ENCODE measurements at places on chromosomes 7 and 10.
A peak's percentile ranks its signal among the peaks of the same experiment; 100 is the strongest.

GRCh38 chr10:107169516-107169915 lies 5.0 kb upstream of the SORCS1 start:
- no peak for DNase-seq

DNA sequence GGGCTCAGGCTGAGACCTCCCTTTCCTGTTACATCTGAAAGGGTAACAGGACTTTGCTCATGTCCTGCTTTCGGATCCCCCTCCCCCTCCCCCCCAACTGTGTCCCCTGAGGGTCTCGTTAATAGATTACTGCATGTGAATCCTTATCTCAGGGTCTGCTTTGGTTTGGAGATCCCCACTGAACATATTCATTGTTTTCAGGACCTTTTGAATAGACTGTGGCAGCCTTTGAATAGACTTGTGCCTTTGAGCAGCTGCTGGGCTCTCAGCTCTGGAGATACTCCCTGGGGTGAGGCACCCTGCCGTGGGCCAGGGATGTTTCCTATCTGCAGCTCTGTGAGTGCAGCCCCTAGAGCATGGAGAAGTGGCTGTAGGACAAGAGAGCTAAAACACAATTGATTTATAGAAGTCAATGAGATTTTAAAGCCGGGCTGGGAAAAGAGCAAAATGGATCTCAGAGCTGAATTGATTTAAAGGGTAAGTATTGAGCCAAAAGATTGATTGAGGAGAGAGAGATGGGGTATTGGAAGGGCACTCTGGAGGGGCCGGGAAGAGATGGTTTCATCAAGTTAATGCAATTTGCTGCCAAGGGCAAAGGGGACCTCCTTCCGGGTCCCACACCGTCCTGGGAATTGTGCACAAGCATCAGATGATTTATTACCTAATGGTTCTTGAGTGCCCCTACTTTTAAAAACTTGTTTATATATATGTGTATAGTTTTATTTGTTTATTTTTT lies 9.9 kb downstream of the ARHGAP22 start:
- no peak for DNase-seq

GRCh38 chr10:98047009-98047741 lies 16.8 kb upstream of the CRTAC1 start:
- DNase-seq: no peak

DNA sequence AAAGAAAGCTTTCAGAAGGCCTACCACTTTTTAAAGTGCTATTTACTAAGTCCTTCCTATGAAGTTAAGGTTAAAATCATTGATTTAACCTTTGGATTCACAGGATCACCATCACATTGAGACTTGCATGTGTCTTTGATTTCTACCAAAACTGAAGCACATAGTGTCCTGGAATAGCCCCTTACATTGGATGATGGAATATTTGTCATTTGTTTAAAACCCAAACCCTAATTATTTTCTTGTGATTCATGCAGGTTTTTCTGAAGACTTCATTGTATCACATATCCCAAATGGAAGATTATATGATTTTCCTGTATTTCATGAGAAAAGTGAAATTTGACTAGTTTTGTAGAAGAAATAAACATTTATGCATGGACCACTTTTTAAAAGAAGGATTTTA lies 3.3 kb downstream of the SEMA3A start:
- no peak for DNase-seq

GRCh38 chr10:131804551-131805295 lies 96.1 kb upstream of the PPP2R2D start:
- DNase-seq: no peak

DNA sequence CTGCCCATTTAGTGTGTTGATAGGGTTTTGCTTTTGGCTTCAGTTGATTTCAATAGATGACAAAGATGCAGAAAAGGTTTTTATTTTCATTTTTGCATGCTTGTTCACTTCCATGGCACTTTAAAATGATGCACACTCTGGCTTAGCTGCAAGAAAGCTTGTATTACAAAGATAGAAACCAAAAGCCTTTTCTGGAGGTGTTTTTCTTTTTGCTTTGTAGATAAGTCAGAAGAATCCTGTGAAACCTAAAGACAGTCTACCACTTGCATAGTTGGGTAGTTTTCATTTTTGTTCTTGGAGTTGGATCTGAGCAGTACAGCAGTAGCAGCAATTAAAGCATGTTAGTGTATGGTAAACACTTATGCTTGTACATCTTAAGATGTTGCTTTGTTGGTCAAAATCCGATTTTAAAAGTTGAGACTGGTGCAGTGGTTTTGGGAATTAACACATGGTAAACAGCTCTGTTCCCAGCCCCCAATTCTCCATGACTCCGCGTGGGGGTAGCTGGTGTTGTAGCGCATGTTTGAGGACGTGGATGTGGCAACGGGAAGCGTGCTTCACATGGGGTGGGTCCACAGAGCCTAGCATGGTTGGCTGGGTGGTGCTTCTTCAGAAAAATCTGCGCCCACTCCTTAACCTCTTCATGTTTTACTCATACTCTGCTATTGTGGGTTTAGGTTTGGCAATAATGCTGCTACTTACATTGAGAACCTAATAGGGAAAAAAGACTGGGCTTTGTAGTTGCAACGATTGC lies 19.8 kb downstream of the CCNY start:
- no peak for DNase-seq

DNA sequence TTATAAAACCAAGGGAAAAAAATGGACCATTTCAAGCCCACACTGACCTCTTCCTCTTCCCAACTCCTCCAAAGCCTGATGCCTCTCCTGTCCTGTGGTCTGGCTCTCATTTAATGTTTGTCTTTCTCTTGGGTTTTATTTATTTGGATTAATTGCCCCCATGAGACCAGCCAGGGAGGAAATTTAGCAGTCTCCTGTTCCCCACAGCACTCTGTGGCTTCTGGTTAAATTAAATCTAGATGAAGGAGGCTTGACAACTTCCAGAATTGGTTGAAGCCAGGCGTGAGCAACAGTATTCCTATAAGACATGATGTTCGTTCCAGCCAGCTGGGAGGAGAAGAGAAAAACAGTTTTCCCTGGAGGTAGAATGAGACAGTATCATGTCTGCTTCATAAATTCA lies 15.1 kb upstream of the PRLHR start:
- DNase-seq: no peak

- no peak for DNase-seq
Observed at GRCh38 chr10:74118804-74119203, 31.8 kb downstream of the AP3M1 start.

DNA sequence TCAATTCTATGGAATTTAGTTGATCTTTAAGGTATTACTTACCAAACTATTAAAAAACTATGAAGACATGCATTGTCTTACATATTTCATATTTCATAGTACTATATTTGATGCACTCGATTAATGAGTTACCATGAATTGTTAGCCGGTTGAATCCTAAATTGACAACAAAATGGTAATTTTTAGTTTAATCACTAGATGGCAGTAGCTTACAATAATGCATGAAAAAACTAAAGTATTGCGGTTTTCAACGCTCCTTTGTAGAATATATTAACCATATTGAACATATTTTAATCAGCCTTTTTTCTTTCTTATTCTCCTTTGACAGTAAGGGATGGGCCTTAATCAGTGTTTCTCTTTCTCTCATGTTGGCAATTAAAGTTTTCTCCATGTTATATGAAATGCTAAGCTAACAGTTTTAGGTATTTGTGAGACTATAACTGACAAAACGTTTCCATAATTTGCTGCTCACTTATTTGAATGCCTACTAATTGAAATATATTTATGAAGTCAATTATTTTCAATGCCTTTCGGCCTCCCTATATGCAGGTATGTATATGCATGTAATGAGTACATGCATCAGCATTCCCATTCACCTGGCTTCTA lies 48.5 kb upstream of the ARL4A start:
- peak; percentile 7 for DNase-seq

- DNase-seq: no peak
Observed at GRCh38 chr10:129094233-129094632, 372.8 kb upstream of the MGMT start.

GRCh38 chr10:49269523-49269922 lies 29.4 kb upstream of the C10orf71 start:
- DNase-seq: no peak

DNA sequence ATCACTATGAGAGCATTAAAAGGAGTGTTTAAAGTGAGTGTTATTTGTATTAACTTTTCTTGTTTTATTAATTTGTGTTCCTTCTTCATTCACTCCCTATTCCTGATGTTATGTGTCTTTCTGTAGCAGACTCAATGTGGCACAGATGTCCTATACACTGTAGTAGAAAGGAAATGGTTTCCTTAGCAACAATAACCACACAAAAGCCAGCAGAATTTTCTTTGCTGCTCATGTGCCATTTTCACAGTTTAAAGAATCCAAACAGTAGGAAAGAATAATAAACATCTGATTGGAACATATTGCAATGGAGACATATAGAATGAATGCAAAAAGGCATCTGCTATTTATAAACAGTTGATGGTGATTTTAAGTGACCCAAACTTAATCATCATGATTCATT lies 763.6 kb downstream of the PHTF2 start:
- DNase-seq: no peak

GRCh38 chr10:110209454-110209925 lies 2.1 kb downstream of the MXI1 start:
- DNase-seq: peak; percentile 23

- no peak for DNase-seq
Observed at GRCh38 chr10:14659626-14660196, 115.0 kb downstream of the FAM107B start.

DNA sequence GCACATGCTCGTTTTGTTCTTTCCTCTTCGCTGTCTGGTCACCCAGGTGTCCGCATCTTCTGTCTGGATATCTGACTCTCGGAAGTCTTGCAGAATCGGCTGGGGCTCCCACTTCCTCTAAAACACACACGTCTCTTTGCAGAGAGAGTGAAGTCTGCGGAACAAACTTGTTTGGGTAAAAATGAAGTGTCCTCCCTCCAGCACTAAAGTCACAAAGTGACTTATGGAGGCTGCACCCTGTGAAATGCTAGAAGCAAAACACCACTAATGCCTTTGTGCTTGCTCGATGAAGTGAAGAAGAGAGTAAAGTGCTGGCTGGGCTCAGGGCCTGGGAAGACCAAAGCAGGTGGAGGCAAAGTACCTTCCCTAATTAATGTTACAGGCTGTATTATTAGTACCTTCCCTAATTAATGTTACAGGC lies 71.4 kb downstream of the FGFR2 start:
- DNase-seq: no peak

GRCh38 chr10:92200564-92200963 lies 90.3 kb downstream of the CPEB3 start:
- no peak for DNase-seq

GRCh38 chr7:71627651-71628050 lies 495.7 kb downstream of the GALNT17 start:
- no peak for DNase-seq

DNA sequence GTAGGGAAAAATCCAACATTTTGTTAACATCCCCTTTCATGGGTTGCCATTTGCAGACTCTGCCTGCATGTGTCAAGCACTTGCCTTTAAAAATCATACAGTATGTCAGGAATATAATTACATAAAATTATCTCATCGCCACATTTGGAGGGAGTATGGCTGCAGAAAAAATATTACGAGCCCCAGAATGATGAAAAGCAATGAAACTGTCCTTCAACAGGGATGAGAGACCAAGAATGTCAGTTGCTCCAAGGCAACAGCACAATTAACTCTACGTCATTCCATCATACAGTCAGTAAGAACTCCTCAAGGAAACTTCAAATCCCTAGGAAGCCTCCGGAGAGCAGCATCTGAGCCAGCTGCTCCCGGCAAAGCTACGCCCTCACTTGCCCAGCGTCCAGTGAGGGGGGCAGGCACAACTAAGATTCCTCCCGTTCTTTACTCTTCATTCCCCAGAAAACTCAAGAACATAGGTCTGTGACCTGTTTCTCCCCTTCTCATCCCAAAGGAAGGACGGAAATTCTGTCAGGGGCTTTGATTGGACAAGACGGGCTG lies 132.9 kb downstream of the ANLN start:
- DNase-seq: no peak

- no peak for DNase-seq
Observed at GRCh38 chr10:23581906-23582450, 143.1 kb downstream of the OTUD1 start.

- no peak for DNase-seq
Observed at GRCh38 chr7:51328351-51328801, 11.8 kb upstream of the COBL start.

- no peak for DNase-seq
Observed at GRCh38 chr7:19336836-19337383, 191.7 kb upstream of the FERD3L start.

- no peak for DNase-seq
Observed at GRCh38 chr7:113625494-113626102, 293.2 kb downstream of the PPP1R3A start.

All from NCI-H446 (cell line).